ENCODE measurements at places on chromosomes 13 and 19.

GRCh38 chr13:50015750-50016149 is 506 bp downstream of the KCNRG start:
- DNase-seq: no peak

DNA sequence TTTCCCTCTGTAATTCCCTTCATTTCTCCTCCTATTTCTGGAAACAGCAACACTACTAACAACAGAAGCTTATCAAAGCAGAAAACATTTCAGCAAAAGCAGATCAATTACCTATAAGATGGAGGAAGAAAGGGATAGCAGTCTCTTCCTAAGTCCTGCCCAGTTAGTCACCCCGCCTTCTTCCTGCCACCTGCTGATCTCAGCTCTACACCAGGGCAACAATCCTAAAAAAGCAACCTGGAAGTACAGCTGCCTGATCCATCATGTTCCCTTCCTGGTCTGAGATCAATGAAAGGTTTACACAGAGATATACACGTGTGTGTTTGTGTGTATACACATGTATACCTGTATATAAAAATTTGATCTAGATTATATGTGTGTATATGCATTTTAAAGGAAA is 59.4 kb downstream of the TSC22D1 start:
- DNase-seq: no peak

DNA sequence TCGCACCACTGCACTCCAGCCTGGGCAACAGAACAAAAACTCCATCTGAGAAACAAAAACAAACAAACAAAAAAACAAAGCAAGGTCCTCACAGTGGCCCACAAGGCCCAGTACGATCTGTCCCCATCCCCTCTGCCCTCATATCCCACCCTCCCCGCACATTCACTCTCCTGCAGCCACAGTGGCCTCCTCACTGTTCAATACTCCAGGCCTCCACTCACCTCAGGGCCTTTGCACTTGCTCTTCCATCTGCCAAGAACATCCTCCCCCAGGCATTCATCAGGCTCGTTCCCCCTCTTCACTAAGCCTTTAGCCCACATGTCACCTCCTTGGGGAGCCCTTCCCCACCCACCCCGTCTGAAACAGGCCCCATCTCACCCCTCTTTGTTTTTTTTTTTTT is 4.6 kb downstream of the TMEM143 start:
- DNase-seq: no peak

- no peak for DNase-seq
Measured at GRCh38 chr19:34493649-34494044, 12.1 kb downstream of the WTIP start.

DNA sequence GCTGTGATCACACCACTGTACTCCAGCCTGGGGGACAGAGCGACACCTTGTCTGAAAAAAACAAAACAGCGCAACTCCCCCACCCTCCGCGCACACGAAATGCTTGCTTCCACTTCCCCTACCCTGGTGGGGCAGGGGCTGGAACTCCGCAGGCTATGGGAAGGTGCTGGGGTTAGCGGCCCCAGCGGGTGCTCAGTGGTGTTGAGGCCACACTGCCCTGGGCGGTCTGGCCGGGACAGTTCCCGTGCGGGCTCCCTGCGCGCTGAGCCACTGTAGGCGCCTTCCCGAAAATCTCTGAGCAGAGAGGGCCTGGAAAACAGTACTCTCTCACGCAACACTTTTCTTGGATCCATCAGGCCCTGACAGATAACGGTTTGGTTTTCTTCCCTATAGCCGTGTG is 1.1 kb upstream of the WTIP start:
- DNase-seq: no peak

DNA sequence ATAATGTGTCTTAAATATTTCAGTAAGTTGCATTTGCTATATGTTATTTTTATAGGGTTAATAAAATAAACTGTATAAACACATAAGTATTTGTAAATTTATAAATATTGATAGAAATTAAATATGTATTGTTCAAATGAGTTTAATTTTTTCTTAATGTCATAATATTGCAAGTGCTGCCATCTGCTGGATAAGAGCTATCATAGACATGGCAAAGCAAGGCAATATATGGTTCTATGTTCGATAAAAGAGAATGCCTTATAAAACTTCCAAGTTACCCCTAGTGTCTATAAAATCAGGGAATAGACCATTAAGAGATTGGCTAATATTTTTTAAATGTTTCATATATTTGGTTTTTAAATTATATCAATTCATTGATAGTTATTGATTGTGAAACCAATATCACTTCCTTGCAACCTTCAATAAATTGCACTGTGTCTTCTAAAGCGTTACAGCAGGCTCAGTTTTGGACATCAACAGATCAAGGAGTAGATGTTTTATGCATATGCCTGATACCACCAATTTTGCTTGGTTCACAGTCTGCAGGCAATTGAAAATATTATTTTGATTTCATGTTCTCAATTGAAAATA is 29.0 kb upstream of the SLITRK6 start:
- no peak for DNase-seq

DNA sequence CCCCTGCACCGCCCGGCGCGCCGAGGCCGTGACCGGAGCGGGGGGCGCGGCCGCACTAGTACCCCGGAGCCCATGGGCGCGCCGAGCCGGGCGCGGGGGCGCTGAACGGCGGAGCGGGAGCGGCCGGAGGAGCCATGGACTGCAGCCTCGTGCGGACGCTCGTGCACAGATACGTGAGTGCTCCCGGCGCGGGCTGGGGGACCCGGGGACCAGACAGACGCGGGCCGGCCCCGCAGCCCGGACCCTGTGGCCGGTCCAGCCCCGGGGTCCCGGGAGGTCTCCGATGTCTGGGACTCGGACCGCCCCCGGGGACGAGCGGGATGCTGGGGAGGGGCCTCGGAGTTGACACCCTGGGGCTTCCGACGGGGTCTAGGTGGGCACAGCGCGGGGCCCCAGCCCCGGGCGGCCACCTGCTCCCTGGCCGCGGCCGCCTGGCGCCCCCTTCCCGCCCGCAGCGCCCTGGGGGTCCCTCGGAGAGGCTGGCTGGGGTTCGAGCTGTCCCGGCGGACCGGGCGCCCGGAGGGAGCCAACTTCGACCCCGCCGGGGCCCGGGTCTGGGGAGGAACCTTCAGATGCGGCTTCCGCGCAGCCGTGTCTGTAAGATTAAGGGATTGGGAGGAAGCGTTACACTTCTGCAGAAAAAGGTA is 568 bp downstream of the ATP11A start:
- no peak for DNase-seq

GRCh38 chr13:29497137-29497654 is 98.3 kb downstream of the SLC7A1 start:
- DNase-seq: peak; percentile 28

DNA sequence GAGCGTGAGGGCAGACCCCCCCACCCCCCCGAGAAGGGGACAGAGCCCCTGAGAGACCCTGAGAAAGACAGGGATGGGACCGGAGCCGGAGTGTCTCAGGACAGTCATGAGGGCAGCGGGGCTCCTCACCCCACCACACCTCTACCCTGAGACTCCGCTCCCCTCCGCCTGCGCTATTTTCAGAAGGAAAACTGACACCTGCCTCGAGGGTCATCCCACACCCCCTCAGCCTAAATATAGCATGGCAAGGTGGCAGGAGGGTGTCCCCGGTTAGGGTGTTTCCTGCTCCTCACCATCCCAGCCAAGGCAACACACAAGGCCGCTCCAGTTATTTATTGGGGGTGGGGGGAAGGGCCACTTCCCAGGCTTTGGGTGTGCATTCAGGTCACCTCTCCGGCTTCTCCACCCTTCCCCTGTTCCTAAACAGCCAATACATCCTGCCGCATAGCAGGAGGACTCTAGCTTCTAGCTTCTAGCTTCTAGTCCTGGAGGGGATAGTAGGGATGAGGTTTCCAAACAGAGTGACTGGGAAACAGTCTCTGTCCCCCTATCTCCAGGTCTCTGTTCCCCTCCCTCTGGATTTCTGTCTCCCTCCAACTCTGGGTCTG is 1.4 kb upstream of the NTF4 start:
- DNase-seq: no peak

DNA sequence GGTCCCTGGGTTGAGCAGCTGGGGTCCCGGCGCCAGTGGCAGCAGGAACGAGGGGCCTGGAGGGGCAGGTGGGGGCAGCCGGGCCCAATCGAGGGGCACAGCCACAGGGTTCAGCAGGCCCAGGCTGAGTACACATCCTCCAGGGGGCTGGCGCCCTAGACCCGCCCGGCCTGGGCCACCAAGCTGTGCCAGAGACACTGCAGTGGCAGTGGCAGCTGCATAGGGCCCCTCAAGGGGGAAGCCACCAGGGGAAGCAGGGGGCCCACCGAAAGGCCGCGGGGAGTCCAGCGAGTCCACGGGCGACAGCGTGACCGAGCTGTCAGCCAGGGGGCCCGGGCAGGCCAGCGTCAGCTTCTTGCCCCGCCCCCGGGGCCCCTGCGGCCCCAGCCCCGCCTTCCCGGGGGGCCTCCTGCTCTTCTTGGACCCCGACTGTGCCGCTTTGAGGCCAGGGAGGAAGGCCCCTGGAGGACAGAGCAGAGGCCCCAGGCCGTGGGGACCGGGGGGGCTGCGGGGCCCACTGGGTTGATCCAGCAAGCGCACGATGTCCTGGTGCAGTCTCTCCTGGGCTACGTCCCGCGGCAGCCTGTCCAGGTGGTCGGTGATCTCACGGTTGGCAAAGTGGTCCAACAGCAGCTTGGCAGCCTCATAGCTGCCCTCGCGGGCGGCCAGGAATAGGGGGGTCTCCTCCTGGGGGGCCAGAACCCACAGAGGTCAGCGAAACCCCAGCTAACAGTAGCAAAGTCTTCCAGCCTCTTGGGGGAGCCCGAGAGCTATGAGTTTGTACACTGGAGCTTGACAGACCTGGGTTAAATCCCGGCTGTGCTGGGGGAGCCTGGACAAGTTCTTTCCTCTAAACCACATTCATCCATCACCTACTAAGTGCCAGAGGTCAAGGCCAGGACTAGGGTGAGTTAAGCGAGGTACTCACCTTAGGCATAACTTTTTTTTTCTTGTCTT is 39.5 kb downstream of the NOTCH3 start:
- no peak for DNase-seq

DNA sequence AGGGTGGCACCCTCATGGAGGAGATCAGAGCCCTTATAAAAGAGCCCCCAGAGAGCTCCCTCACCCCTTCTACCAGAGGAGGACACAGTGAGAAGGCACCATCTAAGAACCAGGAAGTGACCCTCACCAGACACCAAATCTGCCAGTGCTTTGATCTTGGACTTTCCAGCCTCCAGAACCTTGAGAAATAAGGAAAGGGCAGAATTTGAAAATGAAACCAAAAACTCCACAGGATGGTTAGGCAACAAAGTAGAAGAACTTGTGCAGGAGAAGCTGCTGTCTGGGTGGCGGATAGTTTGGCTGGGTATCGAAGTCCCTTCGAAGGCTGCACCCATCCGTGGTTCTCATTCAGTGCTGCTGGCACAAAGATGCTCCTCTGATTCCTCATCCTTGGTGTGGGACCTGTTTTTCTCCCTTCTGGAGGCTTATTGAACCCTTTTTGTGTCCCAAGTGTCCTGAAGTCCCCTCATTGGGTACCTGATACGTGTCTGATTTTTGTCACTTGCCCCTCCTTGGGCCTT is 130.8 kb downstream of the KDM4B start:
- no peak for DNase-seq

DNA sequence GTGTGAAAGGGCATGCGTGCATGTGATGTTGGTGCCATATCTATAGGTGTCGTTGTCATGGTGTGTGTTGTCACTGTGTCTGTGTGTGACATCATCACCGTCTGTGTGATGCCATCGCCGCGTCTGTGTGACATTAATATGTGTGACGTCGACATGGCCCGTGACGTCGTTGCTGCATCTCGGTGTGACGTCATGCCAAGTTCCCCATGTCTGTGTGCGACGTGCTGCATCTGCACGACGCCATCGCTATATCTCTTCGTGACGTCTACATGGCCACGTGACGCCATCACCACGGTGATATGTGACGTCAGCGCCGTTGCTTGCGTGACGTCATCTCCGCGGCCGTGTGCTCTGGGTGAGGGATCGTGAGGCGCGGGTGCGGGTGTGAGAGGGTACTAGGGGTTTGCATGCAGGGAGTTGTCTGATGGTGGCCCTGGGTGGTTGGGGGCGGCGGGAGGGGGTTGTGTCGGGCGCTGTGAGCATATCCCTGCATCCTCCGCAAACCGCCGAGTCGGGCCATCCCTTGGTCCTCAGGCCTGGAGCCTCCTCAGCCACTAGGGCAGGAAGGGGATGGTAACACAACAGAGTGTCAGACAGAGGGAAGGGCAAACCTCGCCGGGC is 14.6 kb downstream of the GTPBP3 start:
- DNase-seq: no peak

- peak; percentile 74 for DNase-seq
Measured at GRCh38 chr19:46616631-46617322, 8.1 kb downstream of the PTGIR start.

GRCh38 chr19:15417699-15418098 is 1.1 kb downstream of the AKAP8L start:
- no peak for DNase-seq

Measured in DMS 273 treated with DMSO at 0.1 percent for 48 hours (cell line).